Fibroblast of skin of left quadriceps (primary cell): ENCODE measurements at places on chromosomes 1 and 21.

- DNase-seq, result no peak
Measured at GRCh38 chr21:41800425-41801320, 33.8 kb upstream of the RIPK4 start.

- no peak for DNase-seq
Measured at GRCh38 chr21:16418642-16419041, 688.9 kb downstream of the USP25 start.

DNA sequence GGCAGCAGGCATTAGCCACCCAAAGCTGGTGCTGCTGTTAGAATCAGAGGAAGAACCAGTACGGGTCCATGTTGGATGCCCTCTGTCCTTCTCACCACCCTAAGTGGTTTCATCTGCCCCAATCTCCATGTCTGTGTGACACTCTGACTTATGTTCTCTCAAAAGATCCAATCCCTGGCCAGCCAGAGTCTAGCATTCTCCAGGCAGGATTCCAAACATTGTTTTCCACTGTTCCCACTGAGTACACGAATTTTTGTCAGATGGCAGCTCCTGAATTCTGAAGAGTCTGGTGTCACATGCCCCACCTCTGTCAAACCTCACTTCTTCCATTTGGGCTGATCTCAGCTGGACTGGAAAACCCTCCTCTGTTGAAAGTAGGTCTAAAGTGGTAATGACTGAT, 166.0 kb downstream of the DISC1 start:
- no peak for DNase-seq

DNA sequence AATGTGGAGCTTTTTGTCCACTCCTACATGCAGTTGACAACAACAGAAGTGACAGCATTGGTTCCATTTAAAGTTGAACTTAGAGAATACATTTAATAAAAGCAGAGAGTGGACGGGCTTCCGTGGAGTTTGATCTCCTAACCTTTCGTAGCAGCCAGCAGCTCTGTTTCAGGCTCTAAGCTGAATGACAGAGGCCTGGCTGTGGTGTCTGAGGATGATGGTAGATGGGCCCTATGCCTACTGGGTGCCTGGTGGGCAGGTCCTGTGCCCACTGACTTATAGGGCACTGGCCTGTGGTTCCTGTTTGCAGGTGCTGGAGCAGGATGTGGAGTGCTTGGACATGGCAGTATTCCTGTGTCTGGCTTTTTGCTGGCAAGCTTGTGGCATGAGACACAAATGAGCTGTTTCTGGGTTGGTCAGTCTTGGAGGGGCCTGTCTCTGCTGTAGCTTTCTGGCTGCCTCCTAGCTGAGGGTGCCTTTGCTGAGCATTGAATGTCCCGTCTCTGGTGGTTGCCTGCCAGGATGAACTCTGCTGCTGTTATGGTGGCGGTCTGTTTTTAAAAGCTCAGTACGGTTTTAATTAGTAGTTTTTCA, 54.6 kb downstream of the PRDM2 start:
- no peak for DNase-seq

DNA sequence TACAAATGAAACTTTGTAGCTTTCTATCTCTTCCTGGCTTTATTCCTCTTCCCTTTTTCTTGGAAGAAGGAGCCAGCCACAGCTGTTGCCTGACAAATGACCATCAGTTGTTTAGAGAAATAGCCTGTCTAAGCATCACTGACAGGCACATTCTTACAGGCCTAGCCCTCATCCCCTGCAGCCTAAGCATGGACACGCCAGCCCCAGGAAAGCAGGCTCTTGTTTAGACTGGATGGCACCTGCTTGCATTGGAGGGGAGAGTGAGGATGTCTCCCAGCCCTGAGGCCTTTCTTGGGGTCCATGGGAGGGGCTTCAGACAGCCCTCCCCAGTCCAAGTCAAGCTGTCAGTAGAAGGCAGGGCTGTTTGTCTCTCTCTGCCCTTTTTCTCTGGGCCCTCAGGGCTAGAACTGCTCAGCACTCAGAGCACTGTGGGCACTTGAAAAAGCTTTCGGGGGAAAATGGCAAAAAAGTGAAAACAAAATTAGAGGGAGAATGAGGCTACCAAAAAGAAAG, 282.5 kb upstream of the PLXNA2 start:
- DNase-seq, result no peak

DNA sequence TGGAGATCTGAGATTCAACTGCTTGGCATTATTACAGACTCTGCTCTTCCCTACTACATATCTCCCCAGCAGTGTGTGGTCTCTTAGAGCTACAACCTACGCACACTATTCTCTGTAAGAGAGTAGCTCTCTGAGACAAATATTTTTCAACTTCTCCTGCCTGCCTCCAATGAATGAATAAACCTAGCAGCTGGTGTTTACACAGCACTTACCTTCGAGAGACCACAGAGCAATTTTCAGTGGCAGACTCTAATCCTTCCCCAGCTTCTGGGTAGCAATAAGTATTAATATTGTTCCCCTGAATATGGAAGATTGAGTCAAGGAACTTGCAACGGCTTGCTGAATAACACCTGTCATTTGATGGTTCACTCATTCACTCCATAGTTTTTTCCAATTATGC, 350.9 kb upstream of the SPAG17 start:
- no peak for DNase-seq

DNA sequence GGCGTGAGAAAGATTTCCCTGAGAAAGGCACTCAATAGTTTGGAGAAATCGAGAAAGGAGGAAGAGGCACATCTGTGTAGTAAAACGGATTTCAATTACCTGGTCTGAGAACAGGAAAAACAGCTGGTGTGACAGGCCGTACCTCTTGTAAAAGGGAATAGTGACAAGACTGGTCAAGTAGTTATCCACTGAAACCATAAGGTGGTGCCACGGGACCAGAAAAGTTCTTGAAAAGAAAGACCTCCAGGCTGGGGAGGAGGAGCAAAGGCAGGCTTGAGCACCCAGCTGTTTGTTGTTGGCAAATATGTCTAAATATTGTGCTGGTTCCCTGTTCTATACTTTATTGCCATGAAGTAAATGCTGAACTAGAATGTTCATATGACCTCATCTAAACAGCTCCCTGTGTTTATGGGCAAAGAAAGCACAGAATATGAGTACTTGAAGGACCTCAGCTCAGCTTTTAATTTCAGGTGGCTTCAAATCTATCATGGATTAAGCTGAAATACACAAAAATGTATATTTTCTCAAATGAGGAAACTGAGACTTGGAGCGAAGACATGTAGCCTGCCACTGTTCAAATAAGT, 4.0 kb downstream of the HAO2 start:
- DNase-seq, result no peak

DNA sequence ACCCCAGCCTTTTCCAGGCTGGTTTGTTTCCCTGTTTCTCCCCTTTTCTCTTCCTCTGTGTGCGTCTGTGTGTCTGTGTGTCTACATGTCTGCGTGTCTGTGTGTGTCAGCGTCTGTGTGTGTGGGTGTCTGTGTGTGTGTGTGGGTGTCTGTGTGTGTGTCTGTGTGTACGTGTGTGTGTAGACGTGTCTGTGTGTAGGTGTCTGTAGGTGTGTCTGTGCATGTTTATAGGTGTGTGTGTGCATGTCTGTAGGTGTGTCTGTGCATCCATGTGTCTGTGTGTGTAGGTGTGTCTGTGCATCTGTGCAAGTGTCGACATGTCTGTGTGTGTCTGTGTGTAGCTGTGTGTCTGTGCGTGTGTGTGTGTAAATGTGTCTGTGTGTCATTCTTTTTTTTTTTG, 3.3 kb downstream of the TTLL10 start:
- DNase-seq, result no peak

DNA sequence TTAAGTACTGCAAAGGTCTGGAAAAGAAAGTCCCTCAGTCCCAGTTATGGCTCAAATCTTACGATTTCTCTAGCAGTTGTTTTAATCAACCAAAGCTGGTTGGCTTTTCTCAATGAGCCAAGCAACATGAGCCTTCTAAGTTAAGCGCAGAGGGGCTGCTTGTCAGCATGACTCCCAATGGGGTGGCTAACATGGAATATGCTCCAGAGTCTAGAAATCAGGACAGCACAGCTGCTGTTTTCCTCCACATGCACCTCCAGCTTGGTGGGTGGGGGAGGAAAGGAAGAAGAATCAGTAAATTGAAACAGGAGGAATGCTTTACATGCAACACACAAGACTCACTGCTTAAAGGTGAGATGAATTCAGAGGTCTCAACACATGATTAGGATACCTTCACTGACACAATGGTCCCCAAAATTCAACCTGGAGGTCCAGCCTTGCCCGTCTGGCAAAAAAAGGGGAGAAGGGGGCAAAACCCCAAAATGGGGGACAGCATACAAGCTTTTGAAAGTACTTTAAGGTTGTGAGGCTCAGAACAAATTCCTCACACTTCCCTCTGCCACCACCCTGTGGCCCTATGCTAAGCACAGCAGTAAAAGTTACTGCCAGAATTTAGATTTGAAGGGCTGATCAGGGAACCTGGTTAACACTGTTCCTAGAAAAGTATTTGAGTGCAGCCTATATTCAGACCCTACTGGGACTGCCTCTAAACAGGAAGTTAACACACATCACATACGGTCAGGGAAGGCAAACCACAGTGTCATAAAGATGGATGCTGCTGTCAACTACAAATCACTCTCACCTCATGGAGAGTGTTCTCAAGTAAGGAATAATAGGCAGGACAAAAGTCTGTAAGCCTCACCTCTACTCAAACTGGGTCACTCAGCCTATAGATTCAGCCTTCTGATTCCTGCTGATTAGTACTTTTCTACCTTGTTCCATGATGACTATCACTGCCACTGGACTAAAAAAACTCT, 2.6 kb downstream of the GATAD2B start:
- no peak for DNase-seq

GRCh38 chr1:212959266-212960220, 9.2 kb downstream of the VASH2 start:
- DNase-seq, result no peak

DNA sequence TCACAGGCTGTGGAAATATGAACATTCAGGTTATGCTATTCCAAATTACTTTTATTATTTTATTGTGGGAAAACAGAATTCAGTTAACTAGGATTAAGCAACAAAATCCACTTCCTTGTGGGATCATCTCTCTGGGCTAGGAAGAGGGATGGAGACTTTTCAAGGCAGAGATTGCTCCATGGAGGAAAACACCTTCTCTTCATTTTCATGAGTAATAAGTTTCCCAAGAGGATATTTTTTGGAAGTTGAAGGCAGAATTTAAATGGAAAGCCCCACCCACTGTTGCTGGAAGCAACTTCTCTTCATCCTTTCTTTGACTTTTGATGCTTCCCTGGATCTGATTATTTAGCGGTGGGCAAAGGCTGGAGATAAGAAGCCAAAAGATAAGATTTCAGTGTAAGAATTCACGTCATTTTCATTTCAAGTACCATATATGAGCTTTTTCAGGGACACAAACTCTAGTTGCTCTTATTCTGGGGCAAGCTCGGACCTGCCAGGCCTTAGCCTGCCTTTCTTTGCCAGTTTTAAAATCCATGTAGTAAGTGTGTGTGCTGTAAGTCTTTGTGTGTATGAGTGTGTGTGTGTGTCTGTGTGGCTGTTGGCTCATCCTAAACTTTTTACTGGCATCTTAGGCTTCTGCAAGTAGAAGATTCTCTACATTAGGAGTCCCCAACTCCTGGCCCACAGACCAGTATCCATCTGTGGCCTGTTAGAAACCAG, 11.7 kb upstream of the IL24 start:
- DNase-seq, result no peak

- DNase-seq, result no peak
Measured at GRCh38 chr1:86687595-86687994, 16.8 kb upstream of the SH3GLB1 start.

- DNase-seq, result no peak
Measured at GRCh38 chr1:112308716-112309115, 87.3 kb upstream of the CTTNBP2NL start.

DNA sequence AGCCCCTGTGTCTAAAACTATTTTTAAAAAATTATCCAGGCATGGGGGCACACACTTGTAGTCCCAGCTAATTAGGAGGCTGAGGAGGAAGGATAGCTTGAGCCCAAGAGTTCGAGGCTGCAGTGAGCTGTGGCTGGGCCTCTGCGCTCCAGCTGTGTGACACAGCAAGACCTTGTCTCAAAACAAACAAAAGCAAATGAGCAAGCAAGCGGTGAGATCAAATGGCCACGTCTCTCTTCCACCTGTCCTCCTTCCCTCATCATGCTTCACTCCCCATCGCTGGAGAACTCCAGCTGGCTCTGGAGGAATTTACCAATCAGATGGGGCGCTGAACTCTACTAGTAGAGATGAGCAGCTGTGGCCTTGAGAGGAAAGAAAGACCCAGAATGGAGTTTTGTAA, 14.0 kb upstream of the REN start:
- no peak for DNase-seq

GRCh38 chr1:198929961-198930599, 291.2 kb downstream of the PTPRC start:
- DNase-seq, result no peak

GRCh38 chr1:238129677-238130076, 239.0 kb upstream of the ZP4 start:
- no peak for DNase-seq

- no peak for DNase-seq
Measured at GRCh38 chr1:66360285-66360724, 173.6 kb upstream of the SGIP1 start.

GRCh38 chr21:45805321-45805720, 161.8 kb downstream of the PCBP3 start:
- DNase-seq, result no peak

GRCh38 chr21:38942748-38943211, 137.1 kb downstream of the ETS2 start:
- no peak for DNase-seq

- DNase-seq, result no peak
Measured at GRCh38 chr1:226702957-226703831, 35.9 kb downstream of the ITPKB start.

GRCh38 chr1:12083766-12084165, 20.7 kb downstream of the TNFRSF8 start:
- DNase-seq, result peak; percentile 14

GRCh38 chr1:165696625-165697100, 1.7 kb downstream of the ALDH9A1 start:
- DNase-seq, result peak; percentile 85

- no peak for DNase-seq
Measured at GRCh38 chr1:209652873-209653401, 712 bp upstream of the LAMB3 start.

DNA sequence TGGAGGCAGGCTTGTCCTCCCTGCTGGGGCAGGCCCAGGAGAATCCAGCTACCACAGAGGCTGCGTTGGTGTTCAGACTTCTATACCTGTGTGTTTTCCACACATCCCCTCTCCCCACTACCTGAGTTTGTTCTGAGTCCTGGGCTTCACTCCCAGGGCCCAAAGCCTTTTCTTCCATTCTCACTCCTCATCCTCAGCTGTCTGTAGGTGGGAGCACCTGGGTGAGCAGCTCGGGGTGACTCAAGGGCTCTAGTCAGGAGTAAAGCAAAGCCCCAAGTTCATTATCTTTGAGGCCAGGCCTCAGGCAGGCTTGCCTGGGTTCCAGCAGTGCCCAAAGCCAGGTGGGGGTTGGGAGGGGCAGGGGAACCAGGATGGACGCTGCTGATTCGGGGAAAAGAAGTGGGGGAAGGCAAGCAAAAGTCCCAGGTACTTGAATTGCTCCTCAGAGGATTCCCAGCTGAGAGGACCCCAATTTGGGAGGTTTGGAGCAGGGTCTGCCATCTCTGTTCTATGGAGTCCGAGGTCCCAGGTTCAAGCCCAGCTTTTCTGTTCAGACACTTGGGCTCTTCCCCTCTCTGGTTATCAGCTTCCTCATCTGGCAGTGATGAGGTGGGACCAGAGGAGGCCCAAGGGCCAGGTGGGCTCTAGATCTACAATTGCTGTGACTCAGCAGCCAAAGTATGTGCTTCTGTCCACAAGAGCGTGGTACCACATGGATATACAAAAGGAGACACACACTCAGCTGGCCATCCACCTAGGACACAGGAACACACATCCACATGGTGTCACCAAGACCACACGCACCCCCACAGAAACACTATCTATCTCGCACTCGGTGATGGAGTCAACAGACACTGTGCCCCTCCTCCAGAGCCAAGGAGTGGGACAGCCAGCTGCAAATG, 5.8 kb upstream of the PTPN7 start:
- no peak for DNase-seq
